ENCODE measurements at places on chromosomes 11 and 22. TPM values are rescaled to one million over a fixed set of nuclear protein-coding genes. Genes with fewer than 3 reads are reported as not detected.
A peak's percentile ranks its signal among the peaks of the same experiment; 100 is the strongest.

- peak; percentile 82 for DNase-seq
These were observed 14.1 kb downstream of the ANKK1 start for GRCh38 chr11:113401718-113402117.

- DNase-seq, result no peak
These were observed 113.9 kb downstream of the DBX1 start for GRCh38 chr11:20046416-20046815.

DNA sequence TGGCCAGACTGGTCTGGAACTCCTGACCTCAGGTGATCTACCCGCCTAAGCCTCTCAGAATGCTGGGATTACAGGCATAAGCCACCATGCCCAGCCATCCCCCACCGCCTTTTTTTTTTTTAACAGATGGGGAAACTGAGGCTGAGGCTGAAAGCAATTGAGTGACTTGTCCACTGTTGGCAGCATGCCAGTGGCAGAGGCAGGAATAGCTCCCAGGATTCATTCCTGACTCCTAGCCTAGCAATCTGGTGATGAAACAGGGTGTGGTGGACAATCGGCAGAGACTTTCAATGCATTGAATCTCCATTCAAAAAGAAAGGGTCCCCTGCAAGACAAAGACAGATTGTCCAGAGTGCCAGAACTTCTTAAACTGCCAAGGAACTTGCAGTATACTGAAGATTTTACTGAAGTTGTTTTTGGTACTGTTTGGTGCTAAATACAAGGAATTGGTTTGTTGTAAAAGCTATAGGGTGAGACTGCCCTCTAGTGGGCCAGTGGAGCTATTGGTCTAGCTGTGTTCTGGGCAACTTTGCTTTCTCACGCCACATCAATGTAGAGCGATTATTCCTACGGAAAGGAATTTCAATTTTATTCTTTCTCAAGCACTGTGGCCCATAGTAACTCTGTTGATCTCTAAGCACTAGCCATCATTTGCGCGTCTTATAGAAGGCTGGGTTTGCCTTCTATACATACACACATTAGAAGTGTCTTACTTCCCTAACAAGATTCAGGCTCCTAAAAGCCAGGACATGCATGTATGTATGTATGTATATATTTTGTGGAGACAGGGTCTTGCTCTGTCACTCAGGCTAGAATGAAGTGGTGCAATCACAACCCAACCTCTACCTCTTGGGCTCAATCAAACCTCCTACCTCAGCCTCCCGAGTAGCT lies 21.0 kb downstream of the C22orf31 start:
- DNase-seq, result peak; percentile 76

DNA sequence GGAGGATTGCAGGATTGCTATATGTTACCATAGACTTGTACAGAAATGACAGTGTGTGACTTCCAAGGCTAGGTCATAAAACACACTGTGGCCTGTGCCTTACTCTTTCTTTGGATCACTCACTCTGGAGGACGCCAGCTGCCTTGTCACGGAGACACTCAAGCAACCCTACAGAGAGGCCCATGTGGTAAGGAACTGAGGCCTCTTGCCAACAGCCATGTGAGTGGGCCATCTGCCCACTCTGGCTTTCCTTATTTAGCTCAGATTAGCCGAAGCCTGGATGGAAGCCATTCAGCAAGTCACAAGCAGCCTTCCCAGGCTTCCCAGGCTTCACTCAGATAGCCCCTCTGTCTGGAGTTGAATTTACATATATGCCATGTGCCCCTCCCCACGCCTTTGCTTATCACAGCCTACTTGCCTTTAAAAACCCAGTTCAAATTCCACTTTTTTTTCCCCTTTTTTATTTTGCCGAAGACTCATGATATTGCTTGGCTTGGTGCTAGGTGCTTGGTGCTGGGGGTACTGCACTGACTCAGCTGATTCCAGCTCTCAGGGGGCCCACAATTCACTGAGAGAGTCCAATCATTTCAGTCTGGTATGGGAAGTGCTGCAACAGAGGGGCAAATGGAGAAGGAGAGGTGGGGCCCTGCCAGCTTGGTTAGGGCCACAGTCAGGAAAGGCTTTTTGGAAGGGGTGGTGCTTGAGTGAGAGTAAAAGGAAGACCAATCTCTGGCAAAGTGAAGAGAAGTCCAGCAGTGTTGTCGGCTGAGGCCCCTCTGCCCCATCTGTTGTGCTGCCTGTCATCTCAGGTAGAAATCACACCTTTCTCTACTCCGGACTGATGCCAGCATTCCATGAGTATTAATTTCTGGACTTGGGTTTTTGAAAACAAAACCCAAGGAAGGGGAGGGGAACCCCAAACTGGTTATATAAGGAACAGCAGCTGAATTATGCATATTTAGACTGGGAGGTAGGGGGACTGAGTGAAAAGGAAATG lies 14.5 kb upstream of the P4HA3 start:
- DNase-seq, result peak; percentile 74

- DNase-seq, result no peak
These were observed 6.5 kb downstream of the MN1 start for GRCh38 chr22:27795053-27795452.

DNA sequence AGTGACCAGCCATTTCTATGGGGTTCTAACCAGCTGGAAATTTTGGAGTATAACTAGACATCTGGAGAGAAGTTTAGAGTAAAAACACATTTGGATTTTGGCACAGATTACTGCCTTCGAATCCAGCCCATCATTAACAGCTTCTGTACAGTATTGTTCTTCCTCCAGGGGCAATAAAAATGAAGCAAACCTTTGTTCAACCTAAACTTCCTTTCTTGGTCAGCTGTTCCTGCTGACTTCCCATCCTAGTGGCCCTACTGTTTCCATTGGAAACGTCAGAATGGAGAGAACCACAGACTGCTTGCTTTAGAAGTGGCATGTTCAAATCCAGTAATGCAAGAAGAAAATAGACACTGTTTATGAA lies 203.7 kb upstream of the MTMR2 start:
- no peak for DNase-seq

DNA sequence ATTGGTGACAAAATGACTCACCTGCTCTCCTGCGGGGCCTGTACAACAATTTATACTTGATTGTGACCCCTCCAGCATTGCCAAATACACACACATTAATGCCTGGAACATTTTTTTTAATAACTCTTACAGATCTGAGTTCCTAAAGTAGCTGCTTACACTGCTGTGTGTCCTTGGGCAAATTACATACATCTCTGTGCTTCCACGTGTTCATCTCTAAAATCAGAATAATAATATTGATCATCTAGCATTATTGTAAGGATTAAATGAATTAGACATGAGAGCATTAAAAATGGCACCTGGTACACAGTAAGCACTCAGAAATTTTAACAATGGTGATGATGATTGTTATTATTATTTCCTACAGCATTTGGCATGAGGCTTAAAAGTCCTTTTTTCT lies 21.5 kb upstream of the WT1 start:
- no peak for DNase-seq

- no peak for DNase-seq
These were observed 24.1 kb downstream of the RRAS2 start for GRCh38 chr11:14334893-14335292.

- no peak for DNase-seq
These were observed 819.8 kb downstream of the OPCML start for GRCh38 chr11:132712466-132712865.

MUC2 gene
- total RNA-seq, result 0.26 TPM

CALCB gene
- not detected for total RNA-seq

- DNase-seq, result peak; percentile 70
These were observed 213.1 kb downstream of the INSC start for GRCh38 chr11:15327786-15328231.

DNA sequence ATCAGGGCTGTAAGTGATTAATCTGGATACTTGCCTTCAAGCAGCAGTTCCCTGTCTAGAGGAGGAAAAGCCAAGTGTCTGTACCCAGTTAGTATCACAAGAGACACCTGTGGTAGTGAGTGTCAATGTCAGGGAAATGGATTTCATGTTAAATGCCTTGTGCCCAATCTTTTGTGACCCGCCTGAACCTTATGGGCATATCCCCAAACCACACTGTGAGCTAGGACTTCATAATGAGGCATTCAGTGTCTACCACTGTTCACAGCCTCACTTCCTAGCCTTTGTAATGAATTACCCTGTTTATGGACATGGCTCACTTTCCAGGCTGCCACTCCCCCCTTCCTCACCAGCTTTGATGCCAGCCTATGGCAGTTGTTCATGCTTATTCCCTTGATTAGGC lies 125.1 kb downstream of the TRIM44 start:
- DNase-seq, result no peak

GRCh38 chr11:81342966-81343365 lies 1390.7 kb downstream of the FAM181B start:
- DNase-seq, result no peak

UBTFL1 gene
- total RNA-seq, result not detected

IGLL1 gene
- not detected for total RNA-seq

PKP3 gene
- 70.8 TPM for total RNA-seq

GRCh38 chr22:27311698-27312550 lies 489.6 kb downstream of the MN1 start:
- DNase-seq, result no peak

ASCL2 gene
- total RNA-seq, result 1.1 TPM

XNDC1N gene
- 11.6 TPM for total RNA-seq

GRCh38 chr22:34797826-34798225 lies 268.1 kb upstream of the ISX start:
- no peak for DNase-seq

GRCh38 chr22:49803737-49804375 lies 23.8 kb downstream of the BRD1 start:
- no peak for DNase-seq

DNA sequence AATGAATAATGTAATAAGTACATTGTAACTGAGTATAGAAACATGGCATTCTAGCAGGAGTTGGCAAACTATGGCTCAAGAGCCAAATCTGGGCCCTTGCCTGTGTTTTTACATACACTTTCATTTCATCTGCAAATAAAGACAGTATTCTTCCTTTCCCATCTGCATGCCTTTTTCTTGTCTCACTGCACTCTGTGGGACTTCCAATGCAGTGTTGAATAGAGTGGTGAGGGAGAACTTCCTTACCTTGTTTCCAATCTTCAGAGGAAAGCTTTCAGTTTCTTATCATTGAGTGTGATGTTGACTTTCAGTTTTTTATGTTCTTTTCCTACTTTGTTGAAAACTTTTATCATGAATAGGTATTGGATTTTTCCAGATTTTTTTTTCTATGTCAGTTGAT lies 82.1 kb downstream of the USP47 start:
- no peak for DNase-seq

ASCL3 gene
- not detected for total RNA-seq

OR56A1 gene
- total RNA-seq, result 0.03 TPM

FAM180B gene
- 0.14 TPM for total RNA-seq

OR51B6 gene
- not detected for total RNA-seq

NXPE4 gene
- total RNA-seq, result not detected

GRM5 gene
- total RNA-seq, result 0.06 TPM

DNA sequence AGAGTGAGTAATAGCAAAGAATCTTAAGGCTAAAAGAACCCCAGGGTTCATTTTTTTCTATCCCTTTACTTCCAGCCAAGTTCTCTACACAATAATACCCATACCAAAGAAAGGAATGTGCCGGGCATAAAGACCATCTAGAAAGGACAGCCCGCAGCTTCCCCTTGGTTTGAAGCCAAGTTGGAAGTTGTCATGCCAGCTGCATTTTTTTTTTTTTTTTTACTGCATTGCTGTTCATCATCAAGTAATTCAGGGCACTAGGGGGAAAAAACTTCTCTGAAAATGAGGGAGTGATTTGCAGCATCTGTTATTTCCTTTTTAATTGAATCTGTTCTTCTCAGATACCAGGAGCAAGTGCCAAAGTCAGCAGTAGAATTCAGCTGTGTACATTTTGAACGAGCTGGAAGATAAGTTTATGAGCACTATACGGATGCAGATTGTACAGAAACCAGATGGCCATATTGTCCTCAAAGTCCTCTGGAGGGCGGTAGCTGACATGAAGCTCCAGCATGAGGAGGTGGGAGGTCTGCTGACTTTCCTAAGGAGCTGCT lies 56.4 kb downstream of the UBASH3B start:
- no peak for DNase-seq

DNA sequence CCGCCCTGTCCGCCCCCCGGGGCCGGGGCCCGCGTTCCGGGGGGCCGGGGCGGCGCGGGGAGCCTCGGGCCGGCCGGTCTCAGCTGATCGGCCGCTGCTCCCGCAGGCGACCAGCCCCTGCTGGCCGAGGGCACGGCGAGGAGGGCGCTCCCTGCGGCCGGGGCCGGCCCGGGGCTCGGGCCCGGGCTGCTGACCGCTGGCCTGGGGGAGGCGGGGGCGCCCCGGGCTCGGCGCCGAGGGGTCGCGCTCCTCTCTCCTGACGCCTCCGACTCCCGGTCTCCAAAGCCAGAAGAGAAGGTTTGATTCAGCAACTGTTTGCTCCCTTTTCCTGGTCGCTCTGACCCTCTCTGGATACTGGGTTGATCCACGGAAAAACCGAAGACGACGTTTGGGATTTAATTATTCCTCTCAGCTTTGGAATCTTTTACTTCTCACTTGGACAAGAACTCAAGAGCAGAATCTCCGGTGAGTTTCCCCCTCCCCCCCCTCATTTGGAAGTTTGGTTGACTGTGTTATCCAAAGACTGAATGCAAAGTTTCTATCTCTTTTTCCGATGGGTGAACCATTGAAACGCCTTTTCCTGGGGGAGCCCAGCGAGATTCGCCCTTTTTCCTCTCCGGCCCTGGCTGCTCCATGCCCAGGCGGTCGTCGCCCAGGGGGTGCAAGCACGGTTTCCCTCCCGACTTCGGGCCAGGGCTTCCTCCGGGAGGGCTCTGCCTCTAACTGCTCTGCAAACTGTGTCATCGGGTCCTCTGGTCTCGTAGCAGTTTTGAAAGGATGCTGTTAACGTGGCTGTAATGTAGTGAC lies 725 bp downstream of the KDM2A start:
- no peak for DNase-seq

UBASH3B gene
- total RNA-seq, result 7.4 TPM

NAALADL1 gene
- 10.4 TPM for total RNA-seq

GRCh38 chr22:23184764-23185113 lies 4.4 kb downstream of the BCR start:
- DNase-seq, result no peak

DNA sequence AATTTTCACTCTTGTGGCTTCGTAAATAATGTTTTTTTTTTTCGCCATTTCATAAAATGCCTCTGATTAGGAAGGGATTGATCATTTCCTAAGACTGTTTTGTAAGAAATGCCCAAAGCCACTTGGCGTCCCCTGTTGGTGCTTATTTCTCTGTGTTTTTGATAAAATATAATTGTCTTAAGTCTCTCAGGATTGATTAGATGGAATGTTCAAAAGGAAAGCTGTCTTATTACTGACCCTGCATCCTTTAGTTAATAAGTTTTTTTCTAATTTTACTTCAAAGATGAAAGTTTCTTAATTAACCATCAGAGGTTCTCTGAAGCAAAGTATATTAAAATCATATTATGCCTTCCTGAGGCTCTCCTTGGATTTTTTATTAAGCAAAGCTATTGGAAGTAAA lies 624.3 kb upstream of the TENM4 start:
- DNase-seq, result no peak

DNA sequence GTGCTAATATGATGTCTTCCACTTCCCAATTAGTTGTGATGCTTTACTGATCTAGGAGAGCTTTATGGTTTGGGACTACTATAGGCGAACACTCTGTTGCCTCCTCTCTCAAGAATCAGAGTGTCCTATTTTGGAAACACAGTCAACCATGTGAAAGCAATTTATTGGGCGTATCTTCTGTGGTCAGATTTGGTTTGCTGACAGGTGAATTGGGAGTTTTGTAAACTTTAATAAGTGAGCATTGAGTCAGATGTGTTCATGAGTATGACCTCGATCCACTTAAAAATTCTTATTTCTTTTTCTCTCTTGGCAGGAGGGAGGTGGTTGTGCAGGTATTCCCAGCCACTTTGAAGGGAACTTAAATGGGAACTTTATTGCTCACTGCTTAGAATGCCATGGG lies 4.4 kb downstream of the CAT start:
- DNase-seq, result no peak

GRCh38 chr22:26891429-26891828 lies 234.0 kb downstream of the MIAT start:
- no peak for DNase-seq
